ENCODE measurements at places on chromosomes 6 and 20. TPM values are rescaled to one million over a fixed set of nuclear protein-coding genes. Genes with fewer than 3 reads are reported as not detected.

BTBD3 gene
- total RNA-seq = 114 TPM

MAPK13 gene
- total RNA-seq = 29.4 TPM

LHFPL5 gene
- total RNA-seq = not detected

BPIFB4 gene
- total RNA-seq = not detected

COQ3 gene
- 7.3 TPM for total RNA-seq

Data from type B pancreatic cell (in vitro differentiated cells).